ENCODE measurements at places on chromosomes 5 and 9.

- DNase-seq: no peak
These were observed 4.9 kb upstream of the CARD9 start for GRCh38 chr9:136378170-136379002.

DNA sequence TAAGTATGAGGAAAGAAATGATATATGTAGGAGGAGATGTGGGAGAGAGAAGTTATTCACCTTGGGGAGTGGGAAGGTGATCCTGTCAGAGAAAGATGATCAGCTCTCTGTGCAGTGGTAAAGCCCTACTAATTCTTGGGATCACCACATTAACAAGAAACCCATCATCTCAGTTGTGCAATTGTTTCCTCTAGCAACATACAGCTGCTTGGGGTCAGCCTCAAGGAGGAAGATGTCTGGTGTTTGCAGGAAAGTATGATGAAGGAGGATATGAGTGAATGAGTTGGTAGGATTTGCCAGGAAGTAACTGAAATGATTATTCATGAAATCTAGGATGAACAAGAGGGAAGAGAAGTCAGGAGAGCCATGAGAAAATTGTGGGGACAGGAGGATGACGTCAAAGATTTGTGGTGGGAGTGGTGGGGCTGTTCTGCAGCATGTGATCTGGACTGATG is 50.1 kb downstream of the TNFSF8 start:
- DNase-seq: no peak

- no peak for DNase-seq
These were observed 92.7 kb downstream of the MPDZ start for GRCh38 chr9:13186774-13187173.

GRCh38 chr5:99033014-99033900 is 104.5 kb upstream of the CHD1 start:
- no peak for DNase-seq

DNA sequence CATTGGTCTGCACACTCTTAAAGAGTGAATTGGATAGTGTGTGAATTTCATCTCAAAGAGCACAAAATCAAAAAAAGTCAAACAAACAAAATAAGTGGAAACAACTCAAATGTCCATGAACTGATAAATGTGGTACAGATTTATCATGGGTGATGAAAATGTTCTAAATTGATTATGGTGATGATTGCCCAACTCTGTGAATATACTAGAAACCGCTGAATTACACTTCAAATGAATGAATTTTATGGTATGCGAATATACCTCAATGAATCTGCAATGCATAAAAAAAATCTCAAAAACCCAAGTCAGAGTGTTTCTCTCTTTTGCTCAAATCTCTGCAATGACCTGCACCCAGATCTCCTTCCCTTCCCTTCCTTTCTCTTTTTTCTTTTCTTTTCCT is 64.0 kb downstream of the PRRC1 start:
- no peak for DNase-seq

GRCh38 chr5:180599590-180599914 is 8.3 kb upstream of the SCGB3A1 start:
- no peak for DNase-seq

- DNase-seq: no peak
These were observed 44.1 kb upstream of the STXBP1 start for GRCh38 chr9:127567730-127568617.

DNA sequence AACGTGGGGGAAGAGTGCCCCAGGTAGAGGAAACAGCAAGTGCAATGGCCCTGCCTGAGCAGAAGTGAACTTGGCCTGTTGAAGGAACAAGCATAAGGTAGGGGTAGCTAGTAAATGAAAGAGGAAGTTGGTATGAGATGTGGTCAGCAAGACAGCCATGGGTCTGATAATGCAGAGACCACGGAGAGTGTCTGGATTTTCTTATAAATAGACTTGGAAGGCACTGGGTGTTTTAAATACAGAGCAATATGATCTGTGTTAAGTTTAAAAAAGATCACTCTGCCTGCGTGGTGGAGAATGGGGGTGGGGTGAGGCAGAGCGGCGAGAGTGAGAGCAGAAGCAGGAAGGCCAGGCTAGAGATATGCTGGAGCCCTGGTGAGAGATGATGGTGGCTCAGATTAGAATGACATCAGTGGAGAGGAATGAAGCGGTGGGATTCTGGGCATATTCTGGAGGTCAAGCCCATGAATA is 4.2 kb downstream of the ADAM19 start:
- DNase-seq: no peak

DNA sequence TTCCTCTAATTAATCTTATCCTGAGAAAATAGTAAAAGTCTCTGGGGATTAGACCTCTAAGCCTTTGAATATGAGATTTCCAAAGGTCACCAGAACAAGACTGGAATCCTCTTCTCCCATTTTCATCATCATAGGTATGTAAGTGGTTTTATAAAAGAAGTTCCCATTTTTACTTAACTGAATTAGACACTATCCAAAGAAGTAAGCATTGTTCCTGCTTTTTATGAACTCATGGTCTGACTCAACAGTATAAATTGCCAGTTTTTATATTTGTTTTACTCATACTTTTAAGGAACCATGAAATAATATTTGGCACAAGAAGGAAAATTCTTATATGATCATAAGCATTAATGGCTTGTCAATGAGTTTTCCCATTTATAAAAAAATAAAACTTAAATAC is 167.1 kb upstream of the ADRA1B start:
- DNase-seq: no peak

- DNase-seq: no peak
These were observed 233.1 kb upstream of the GAS1 start for GRCh38 chr9:87180361-87180760.

- no peak for DNase-seq
These were observed 32.7 kb upstream of the CDKN2B start for GRCh38 chr9:22041775-22042174.

- no peak for DNase-seq
These were observed 299.3 kb downstream of the DIRAS2 start for GRCh38 chr9:90343366-90343765.

GRCh38 chr5:27038476-27038875 is at the start of gene CDH9:
Gene CDH9 (minus strand): TSS chr5:27038586. CDS start chr5:26988333, 50,253 bp downstream.
- no peak for DNase-seq

- DNase-seq: no peak
These were observed 62.1 kb upstream of the CPEB4 start for GRCh38 chr5:173826086-173826427.

DNA sequence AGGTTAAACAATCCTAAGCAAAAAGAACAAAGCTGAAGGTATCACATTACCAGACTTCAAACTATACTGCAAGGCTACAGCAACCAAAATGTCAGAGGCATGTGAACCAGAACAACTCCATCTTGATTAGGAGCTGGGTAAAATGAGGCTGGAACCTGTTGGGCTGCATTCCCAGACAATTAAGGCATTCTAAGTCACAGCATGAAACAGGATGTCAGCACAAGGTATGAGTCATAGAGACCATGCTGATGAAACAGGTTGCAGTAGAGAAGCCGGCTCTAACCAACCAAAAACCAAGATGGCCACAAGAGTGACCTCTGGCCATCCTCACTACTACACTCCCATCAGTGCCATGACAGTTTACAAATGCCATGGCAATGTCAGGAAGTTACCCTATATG is 252.0 kb downstream of the RASEF start:
- no peak for DNase-seq

DNA sequence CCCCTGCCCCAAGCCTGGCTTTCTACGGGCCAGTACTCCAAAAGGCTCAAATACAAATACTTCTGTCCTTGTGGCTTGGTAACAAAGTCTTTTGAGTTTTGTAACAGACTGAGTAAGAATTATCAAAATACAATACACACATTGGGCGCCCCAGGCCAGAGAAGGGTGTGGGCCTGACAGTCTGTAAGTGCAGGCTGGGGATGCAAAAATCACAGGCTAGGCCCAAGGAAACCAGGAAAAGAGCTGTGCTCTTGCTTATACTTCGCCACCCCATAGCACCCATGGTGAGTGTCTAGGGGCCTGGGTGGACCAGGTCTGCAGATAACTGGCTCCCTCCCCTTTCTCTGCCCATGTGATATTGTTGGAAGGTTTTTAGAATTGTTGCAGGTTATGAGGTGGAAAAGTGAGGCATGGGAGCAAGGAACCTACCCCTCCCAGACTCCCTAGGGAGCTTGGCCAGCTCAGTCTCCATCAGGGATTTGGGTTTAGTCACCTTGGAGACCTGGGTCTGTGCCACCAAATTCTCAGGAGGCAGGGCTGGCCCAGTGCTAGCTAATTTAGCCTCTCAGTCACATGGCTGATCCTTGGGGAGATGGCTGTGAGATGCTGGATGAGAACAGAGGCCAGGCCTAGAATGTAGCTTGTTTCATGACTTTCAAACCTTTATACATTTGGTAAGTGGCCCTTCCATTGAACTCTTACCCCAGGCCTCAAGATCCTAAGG is 72.9 kb downstream of the TARS1 start:
- no peak for DNase-seq

- no peak for DNase-seq
These were observed 164.4 kb upstream of the SLC12A2 start for GRCh38 chr5:127919006-127919796.

DNA sequence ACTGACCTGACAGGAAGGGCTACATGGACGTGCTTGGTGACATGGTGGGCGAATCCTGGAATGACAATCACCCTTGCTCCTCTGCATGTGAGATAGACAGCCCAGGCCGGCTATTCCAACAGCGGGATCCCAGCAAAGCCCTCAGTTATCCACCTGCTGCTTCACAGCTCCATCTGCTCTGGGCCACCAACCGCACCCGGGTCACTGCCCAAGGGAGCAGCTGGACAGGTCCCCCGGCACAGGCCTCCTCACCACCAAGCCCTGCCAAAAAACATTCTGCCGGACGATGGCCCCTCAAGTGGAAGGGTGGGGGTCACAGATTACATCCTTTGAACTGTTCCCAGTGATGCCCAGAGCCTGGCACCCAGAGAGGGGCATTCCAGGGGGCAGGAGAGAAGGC is 39.6 kb downstream of the STK10 start:
- no peak for DNase-seq

- DNase-seq: no peak
These were observed 48.6 kb upstream of the UNC5A start for GRCh38 chr5:176761755-176762154.

DNA sequence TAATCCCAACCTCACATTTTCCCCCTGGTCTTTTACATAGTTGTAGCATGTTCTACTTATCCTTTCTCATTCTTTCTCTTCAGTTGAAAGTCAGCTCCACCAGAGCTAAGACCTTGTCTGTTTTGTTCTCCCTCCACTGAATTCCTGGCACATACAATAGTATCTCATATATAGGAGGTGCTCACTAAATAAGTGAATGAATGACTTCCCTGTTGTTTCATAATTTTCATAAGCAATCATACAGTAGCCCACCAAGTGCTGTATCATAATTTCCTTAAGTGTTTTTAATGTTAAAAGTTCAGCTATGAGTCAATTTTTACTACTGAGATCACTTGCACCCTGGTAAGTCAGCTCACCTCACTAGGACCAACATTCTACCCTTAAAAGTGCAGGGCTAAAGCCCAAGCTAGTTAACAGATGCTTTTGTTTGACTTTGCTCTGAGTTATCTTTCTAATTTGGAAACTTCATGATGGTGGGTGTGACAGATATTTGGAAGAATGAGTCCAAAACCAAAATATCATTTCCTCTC is 27.6 kb downstream of the TMEM245 start:
- no peak for DNase-seq

- DNase-seq: no peak
These were observed 16.0 kb upstream of the ZCCHC7 start for GRCh38 chr9:37104183-37104889.

- DNase-seq: no peak
These were observed 20.7 kb downstream of the TCF7 start for GRCh38 chr5:134135091-134135655.

- no peak for DNase-seq
These were observed 2.5 kb downstream of the KDM3B start for GRCh38 chr5:138354926-138355378.

- no peak for DNase-seq
These were observed 98.9 kb upstream of the NTRK2 start for GRCh38 chr9:84570482-84571154.

DNA sequence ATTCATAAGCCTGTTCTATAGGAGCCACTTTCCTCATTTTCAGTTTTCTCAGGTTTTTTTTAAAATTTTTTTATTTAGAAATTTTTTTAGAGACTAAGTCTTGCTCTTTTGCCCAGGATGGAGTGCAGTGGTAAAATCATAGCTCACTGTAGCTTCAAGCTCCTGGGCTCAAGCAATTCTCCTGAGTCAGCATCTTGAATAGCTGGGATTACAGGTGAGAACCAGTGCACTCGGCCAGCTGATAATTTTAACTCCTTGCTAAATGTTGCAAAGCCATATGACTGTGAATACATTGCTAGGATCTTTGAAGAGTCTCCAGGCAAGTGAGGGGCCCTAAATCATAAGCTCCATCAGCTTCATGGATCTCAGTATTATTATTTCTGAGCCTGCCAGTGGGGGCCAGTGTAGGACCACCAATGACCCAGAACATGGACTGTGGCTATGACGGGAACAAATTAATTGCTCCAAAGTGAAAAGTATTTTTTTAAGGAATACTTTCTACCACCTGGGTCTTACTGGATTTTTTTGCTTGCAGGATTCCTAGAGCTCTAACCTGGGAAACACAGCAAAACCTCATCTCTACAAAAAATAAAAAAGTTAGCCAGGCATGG is 5.7 kb upstream of the GAPVD1 start:
- no peak for DNase-seq

- no peak for DNase-seq
These were observed 50.4 kb downstream of the PTPDC1 start for GRCh38 chr9:94134629-94135028.

DNA sequence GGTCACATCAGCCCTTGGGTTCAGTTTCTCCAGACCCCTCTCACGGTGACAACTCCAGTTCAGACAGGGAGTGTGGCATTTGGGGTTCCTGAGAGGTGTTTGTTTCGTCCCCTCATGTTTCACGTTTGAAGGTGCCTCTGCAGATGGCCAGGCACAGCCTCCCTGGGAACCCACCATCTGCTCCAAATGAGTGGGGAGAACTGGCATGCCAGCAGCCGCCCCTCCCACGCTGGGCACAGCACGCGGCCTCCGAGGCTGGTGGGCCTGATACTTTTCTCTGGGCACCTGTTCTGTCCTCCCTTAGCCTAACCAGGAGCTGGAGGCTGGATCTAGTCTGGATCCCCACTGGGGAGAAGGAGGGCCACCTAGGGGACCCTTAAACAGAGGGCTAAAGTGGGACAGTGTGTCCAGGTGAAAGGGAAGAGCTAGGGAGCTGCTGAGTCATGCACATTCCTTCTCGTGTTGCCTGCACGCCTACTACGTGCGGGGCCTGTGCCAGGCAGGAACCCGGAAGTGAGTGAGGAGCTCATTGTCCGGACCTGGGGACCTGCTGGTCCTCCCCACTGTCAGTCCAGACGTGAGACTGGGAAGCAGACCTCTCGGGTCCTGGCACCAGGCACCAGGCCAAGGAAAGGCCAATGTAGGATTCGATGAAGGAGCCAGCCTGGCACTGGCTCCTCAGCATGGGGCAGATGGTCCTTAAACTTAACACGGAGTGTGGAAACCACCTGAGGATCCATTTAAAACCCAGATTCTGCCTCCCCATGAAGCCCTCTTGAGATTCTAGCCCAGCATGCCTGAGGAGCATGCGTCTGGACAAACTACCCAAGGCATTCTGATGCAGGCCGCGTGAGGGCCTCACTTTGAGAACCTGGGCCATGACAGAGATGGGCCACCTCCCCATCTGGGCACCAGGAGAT is 11.7 kb downstream of the DNM1 start:
- DNase-seq: no peak
